ENCODE measurements at places on chromosomes 4 and X.

DNA sequence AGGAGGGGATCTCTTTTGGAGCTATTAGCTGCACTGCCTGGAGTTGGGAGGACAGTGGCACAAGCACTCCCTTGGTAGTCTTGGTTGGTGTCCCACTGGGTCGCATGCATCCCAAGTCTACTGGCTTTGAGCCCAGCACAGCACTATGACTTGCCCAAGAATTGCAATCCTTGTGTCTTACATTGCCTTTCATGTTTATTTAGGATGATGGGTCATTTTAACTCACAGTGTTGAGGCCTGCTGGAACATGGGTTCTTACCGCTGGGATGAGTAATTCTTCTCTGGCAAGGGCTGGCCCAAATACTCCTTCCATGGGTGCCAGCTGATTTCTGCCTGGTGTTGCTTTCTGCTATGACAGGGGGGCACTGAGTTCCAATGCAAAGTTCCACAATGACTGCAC, 185.5 kb downstream of the TEX13C start:
- no peak for DNase-seq

- DNase-seq: no peak
Observed at GRCh38 chr4:8077181-8078108, 81.2 kb downstream of the ABLIM2 start.

DNA sequence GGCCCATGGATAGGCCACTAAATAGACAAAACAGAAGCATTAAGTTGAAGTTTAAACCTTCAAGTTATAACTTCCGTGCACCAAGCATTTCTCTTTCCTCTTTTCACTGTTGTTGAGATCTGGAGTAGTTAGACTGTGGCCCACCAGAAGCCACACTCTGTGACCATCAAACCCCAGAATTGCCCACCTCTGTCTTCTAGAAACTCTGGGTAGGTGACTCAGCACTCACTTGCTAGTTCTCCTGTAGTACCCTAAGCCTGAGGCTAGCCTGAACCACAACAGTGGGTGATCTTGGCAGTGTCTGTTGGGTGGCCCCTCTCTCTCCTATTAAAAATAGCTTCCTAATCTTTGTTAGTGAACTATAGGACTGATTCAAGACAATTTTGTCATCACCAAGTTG, 24.6 kb upstream of the CD40LG start:
- no peak for DNase-seq

GRCh38 chr4:52054254-52054653, 3.1 kb downstream of the SPATA18 start:
- DNase-seq: no peak

DNA sequence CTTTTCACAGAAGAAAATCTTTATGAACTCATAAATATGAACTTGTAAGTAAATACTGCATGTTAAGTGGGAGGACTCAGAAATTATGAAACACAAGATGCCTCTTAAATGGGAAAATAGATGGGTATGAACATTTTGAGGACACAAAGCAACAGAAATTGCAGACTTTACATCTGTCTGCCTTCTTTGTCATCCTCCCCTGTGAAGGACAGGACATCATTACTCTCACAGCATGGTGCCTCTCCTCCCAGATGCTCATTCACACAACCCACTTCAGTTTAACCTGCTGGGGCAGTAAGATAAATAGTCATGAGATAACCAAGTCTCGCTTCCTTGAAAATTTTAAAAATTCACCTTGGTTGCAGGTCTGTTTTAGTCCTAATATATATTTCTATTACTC, 144.5 kb downstream of the APBB2 start:
- DNase-seq: no peak

- no peak for DNase-seq
Observed at GRCh38 chr4:1178300-1179088, 6.1 kb upstream of the SPON2 start.

DNA sequence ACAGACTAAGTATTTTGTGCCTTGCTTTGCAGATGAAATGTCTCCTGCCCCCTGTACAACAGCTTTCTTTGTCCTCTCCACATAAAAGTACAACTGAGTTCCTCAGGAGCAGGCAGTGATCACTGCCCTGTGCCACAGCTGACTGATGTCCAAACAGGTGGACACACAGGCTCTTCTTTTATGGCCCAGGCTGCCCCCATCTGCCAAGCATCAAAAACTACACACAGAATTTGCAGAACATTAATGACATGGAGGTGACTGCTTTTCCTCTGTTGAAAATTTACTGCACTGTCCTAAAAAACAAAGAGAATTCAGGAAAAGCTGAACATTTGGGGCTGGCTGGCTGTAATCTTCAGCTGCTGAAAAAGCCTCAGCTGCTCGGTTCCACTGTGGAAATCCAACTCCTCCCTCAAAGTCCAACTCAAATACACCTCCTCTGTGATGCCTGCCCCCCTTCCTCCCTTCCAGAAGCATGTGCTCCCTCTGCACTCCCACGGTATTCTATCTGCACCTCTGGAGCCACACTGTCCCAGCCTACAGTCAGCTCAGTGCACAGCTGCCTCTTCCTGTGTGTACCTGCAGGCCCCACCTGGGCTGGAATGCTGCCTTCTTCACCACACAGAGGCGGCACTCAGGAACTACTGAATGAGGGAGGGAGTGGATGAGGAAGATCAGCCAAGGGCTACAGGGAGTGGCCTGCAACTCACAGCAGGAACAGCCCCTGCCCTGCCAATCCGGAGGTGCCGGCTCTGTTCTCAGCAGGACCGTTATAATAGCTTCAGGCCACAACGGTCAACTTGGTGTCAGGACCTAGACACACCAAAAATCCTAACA, 10.3 kb downstream of the AFAP1 start:
- DNase-seq: no peak

DNA sequence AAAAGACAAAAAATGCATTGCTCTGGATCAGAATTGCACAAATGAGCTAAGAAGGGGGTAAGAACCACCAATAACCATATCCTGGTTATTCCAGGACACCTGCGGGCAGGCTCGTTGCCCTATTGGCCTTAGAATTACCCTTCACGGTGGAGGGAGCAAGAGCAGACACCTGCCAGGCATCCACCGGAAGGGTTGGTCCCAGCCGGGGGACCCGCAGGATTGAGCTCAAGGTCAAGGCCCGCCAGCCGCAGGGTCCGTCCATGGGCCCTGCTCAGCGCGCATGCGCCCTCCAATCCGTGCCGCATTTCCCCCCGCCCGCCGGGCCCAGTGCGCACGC, 575 bp downstream of the SLC25A6 start:
- peak; percentile 80 for DNase-seq

DNA sequence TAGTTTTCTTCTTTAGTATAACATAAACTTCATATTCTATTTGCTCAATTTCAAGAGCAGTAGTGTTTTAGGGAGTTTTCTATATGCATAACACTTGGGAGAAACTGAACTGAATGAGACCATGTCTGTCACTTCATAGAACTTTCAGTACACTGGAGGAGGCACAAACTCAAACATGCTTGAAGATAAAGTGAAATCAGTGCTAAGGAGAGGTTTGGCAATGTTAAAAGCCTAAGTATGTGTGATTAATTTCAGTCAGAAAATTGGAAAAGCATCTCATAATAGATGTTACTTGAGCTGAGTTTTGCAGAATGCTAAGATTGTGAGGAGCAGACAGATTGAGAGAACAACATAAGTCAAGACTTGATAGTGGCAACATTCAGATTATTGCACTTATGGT, 411.2 kb upstream of the HS3ST1 start:
- DNase-seq: no peak

GRCh38 chr4:3413675-3414420, 27.9 kb upstream of the HGFAC start:
- no peak for DNase-seq

GRCh38 chrX:150547375-150548115, 20.9 kb upstream of the MTM1 start:
- peak; percentile 59 for DNase-seq

DNA sequence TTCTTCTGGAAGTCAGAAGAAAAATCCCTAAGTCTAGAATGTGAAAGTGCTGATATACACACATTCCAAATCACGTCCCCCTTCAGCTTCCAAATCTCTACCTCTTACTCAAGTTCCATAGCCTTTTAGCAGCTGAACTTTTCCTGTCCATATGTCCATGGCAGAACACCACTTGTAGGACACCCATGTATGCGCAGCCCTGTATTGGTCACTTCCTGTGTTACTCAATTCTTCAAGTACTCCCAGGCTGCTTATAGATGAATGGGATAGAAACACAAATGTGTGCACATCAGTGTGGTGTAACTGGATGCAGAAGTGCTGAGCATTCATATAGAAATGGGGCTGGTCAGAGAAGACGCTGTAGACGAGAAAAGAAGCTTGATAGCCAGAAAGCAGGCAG, 18.8 kb downstream of the SRPX2 start:
- DNase-seq: no peak

- no peak for DNase-seq
Observed at GRCh38 chr4:14582677-14583076, 419.6 kb upstream of the CPEB2 start.

GRCh38 chr4:99610605-99611175, 36.1 kb downstream of the MTTP start:
- DNase-seq: no peak

DNA sequence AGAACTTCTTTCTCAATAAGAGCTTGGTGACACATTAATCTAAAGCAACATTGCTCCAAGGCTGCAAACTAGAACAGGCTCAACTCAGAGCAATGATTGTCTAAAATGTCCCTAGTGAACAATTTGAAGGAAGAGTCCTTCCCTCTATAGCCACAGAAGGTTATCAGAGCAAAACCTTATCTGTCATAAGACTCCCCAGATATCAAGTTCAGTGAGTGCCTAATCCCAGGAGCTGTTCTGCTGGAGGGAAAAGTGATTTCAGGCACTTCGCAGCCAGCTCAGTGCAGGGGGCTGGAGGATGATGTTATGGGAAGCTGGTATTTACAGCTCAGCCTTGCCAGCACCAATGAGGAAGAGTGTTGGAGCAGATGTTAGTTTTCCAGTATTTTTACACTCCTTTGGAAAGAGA, 497.5 kb downstream of the INPP4B start:
- no peak for DNase-seq

DNA sequence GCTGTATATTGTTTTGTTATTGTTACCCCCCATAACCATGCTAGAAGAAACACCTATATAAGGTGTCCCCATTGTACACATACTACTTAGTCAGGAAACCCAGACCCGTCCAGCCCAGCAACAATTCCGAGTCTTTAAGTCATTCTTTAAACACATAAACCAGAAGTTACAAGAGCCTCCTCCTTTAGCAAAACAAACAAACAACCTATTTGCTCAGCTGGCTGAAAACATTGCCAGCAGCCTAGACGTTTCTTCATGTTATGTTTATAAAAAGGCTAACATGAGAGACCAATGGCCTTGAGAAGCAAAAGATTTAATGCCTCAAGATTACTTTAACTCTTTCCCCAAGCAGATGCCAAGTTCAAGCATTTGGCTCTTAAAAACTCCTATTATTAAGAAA, 1.4 kb downstream of the ACOX3 start:
- no peak for DNase-seq

DNA sequence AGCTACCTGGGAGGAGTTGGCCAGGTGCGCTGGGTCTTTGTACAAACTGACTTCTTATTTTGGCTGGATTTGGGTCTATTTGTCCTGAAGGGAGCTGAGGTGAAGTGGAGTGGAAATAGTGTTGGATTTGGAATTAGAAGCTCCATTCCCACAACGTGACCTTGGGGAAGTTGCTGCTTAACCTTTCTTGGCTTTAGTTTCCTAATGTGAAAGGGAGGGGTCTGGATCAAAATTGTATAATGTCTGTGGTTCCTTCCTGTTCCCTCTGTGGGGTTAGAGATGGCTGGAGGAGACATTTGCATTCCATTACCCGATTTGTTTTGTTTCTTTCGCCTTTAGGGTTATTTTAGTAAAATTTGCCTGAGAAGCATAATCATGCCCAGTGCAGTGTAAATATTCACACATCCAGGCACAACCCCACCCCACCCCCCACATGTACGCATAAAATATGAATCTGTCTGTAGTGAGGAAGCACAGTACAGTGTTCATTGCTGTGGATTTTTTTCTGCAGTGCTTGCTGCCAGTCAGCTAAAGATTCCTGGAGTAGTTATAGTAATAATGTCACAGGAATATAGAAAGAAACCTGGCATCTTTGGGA, 21.5 kb downstream of the JADE1 start:
- no peak for DNase-seq

DNA sequence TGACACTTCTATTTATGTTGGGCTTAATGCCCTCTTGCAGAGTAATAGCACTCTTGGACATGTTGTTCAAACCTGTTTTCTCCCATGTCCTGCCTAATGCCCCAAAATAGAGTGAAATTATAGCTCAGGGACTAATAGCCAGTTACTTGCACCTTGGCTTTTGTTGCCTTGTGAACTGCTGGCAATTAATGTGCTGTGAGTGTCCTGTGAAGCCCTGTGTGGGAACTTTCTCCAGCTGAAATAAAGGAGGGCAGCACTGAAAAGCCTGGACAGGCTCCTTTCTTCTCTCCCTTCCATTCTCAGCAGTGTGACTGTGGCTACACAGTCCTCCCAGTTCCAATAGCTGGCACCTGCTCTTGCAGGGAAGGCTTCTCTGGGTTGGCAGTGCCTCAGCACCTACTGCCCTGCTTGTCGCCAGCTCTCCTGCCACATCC, 72.4 kb downstream of the DCLK2 start:
- no peak for DNase-seq

DNA sequence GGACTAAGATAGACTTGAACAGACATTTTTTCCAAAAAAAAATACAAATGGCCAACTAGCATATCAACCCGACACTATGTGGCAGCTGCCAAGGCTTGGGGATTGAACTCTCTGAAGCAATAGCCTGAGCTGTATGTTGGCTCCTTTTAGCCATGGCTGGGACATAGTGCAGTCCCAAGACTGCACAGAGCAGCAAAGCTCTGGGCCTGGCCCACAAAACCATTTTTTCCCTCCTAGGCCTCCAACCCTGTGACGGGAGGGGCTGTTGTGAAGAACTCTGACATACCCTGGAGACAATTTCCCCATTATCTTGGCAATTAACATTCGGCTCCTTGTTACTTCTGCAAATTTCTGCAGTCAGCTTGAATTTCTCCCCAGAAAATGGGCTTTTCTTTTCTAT, 50.1 kb downstream of the CISD2 start:
- DNase-seq: no peak

DNA sequence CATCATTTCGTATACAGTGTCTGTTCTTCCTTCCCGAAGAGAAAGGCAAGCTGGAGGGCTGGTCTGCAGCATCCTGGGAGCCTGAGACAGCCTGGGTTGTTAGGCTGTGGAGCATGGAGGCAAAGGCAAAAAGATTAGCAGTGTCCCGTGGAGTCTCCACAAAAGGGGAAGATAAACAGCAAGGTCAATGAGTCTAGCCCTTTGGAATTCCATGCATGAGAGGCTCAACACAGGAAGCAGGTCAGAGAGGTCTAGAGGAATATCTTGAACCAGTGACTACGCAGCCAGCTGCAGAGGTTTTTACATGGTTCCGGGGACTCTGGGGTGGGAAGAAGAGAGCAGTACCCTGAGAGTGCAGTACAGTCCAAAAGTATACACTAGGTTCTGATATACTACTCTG, 12.2 kb upstream of the MCF2 start:
- no peak for DNase-seq

- DNase-seq: peak; percentile 95
Observed at GRCh38 chrX:107205770-107206696, at the start of the genes DNAAF6 and NUP62CL. TSS of gene DNAAF6 (plus strand) at chrX:107206611. CDS start at chrX:107212876, 6,265 bp downstream. TSS of gene NUP62CL (minus strand) at chrX:107206433. CDS start at chrX:107175146, 31,287 bp downstream.

DNA sequence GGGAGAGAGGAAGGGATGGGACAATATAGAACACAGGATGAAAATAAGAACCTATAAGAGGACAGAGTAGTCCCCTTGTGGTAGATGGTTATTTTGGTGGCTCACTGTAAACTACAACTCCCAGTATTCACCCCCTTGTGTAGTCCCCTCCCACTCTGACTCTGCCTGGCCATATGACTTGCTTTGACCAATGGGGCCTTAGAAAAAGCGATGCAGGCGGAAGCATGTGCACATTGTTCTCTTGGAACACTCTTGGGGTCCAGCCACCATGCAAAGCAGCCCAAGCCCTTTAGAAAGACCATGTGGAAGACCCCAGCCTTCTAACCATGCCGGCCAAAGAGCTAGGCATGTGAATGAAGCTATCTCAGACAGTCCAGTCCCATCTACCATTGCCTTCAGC, 415.0 kb downstream of the BCOR start:
- peak; percentile 65 for DNase-seq

Data from K562 (cell line).